ENCODE measurements at places on chromosomes 13 and 19.

- no peak for DNase-seq
These were observed 58.5 kb upstream of the GPR12 start for GRCh38 chr13:26819046-26819445.

DNA sequence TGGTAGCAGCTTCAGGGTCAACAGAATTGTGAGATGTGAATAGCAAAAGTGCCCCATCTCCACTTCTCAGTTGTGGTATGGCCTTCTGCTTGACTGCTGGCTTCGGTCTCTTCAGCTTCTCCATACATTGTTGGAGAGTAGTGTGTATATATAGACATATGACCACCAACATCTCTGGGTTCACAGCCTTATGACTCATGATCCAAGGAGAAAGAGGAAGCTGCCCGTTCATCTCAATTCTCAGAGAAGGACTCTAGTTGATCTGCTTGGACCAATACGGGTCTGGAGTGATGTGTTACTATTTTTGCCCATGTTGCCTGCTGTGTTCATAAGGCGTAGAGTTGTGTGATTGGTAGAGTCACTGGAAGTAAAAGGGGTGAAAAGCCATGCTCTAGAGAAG, 3.6 kb upstream of the COMMD6 start:
- no peak for DNase-seq

DNA sequence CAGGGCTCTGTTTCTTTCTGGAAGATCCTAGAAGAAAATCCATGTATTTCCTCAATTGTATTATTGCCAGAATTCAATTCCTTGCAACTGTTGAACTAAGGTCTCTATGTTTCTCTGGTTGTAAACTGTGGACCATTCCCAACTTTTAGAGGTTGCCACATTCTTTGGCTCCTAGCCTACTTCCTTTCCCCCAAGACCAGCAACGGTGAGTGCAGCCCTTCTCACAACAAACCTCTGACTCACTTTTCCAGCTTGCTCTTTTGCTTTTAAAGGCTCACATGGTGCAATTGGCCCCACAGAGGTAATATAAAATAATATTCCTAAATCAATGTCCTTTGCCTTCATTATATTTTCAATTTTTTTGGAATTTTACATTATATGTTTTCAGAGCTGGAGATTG, 371.3 kb downstream of the SLITRK5 start:
- no peak for DNase-seq

GRCh38 chr13:36918246-36919131, 1.5 kb downstream of the SMAD9 start:
- DNase-seq = peak; percentile 30

- DNase-seq = no peak
These were observed 5.4 kb upstream of the EPN1 start for GRCh38 chr19:55669418-55670279.

DNA sequence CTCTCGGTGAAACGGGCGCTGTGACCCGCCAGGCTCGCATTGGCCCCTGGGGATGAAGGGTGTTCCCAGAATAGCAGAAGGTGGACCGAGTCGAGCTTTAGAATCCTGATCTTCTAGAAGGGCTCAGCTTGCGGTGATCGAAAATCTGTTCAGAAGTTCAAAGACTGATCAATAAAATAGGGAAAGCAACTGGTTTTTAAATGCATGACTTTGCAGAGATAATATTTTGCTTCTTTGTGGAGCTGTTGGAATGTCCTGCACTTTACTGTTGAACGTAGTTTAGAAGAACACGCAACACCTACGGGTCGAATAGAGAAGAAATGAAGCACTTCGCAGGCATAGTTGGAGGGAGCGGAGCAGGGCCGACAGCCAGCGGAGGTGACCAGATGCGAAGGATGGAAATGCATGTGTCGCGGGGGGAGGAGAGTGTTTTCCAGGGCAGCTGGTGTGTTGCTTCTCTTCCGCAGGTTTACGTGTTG, 766 bp downstream of the CEBPG start:
- DNase-seq = peak; percentile 38

DNA sequence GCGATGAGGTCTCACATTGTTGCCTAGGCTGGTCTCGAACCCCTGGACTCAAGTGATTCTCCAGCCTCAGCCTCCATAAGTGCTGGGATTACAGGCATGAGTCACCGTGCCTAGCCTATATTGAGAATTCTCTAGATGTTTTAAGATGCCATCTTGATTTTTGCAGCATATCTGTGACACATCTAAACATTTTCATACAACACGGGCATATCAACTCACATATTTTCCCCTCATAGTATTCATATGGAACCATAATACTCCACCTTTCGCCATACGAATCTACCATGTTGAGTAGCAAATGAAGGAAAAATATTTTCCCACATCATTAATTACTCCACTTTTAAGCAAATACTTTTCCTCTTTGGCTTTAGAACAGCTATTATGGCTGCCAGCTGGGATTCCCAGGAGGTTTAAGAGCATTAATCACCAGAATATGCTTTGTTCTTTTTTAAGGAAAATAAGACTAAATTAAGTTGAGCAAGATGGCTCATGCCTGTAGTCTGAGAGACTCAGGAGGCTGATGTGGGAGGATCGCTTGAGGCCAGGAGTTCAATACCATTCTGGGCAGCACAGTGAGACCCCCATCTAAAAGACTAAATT, 56.9 kb upstream of the GTF2F2 start:
- no peak for DNase-seq

DNA sequence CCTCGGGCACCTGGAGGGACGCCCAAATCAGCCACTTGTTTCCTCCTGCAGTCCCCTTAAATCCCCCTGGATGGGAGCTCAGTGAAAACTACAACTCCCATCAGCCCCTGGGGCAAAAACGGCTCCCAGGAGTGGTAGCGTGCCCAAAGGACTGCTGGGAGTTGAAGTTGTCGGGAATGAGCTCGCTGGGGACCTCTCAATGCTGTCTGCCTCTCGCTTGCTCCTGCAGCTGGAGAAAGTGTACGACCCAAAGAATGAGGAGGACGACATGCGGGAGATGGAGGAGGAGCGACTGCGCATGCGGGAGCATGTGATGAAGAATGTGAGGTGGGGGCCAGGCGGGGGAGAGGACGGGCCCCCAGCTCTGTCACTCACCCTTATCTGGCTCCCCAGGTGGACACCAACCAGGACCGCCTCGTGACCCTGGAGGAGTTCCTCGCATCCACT, 14.7 kb upstream of the DHDH start:
- no peak for DNase-seq

DNA sequence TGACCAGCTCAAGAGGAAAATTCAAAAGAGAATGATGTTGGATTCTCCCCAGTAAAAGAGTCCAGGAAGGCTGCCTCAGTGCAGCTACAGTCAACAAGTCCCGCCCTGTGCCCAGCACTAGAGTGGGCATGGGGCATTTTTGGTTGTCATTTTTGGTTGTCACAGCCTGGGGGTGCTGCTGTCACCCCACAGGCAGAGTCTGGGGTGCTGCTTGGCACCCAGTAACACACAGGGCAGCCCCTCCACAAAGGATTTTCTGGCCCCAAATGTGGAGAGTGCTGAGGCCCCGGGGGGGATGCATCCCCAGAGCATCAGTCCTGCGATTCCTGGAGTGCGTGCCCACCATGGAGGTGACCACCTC, 28.2 kb upstream of the TMEM255B start:
- no peak for DNase-seq

GRCh38 chr13:51000571-51001260, 91.1 kb downstream of the RNASEH2B start:
- DNase-seq = peak; percentile 86

GRCh38 chr13:29281932-29282495, 313.5 kb downstream of the SLC7A1 start:
- DNase-seq = no peak

- no peak for DNase-seq
These were observed 1.8 kb upstream of the DIAPH3 start for GRCh38 chr13:60165391-60166099.

DNA sequence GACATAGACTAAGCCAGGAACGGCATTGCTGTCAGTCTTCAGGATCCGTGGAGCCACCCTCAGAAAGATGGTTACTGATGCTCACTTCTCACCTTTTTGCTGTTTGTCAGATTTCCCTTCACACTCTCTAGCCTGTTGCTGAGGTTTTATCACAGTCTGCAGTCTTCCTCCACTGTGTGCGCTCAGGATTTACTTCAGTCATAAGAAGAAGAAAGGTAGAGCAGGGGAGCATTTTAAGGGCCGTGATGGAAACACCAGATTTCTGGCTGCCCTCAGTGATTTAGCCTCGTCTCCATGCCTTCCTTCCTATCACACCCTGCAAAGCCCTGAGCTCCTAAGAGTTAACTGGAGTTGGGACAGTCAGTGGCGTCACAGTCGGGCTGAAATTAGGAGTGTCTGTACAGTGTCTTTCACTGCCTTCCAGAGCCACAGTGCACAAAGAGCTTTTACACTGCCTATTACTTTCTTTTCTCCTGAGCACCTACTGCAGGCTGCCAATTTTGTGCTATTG, 60.0 kb upstream of the GPR183 start:
- no peak for DNase-seq

GRCh38 chr13:20439261-20439660, 86.4 kb downstream of the CRYL1 start:
- no peak for DNase-seq

DNA sequence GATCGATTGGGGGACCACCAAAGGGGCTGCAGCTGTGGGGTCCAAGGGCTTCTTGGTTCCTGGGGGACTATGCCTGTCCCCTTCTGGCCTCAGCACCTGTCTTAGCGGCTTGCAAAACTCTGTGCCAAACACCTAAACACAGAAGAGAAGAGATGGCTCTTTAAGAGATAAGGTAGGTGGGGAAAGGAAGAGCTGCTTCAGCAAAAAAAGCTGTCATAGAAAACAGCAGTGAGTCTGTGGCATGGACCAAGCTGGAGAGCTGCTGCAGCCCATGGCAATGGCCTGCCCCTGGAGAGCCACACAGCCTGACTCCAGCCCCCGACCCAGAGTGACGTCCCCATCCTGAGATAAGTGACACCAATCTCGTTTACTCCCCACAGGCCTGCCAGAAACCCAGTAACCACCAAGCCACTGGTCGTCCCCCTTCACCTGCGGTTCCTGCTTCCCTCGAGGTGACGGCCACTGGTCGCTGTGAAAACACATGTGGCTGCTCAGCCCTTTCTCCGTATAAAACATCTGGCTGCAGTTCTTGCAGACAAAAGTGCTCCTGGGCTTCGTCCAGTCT, 25.0 kb upstream of the NAPA start:
- no peak for DNase-seq

DNA sequence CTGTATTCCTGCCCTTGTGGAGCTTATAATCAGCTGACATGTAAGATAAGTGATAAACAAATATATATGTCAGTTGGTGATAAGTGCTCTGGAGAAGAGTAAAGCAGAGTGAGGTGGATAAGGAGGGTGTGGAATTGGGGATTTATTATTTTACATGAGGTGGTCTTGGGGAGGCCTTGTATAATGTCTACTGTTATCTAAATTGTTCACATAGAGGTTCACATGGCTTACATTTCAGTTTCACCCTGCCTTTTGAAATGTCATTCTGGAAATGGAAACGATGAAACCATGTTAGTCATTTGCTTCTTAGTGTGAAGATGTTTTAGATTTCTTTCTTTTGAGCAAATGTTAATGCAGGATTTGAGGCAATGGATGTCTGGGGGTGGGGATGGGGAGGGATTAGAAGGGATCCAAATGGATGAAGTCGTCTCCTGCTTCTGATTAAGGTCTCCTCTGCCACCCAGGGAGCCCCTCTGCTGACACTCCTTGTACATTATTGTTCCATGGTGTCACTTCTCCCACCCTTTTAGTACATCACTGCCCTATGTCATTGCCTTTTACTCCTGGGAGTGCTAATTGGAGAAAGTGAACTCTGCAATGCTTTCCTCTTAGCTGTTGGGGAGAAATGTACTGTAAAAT, 14.0 kb downstream of the B3GLCT start:
- no peak for DNase-seq

DNA sequence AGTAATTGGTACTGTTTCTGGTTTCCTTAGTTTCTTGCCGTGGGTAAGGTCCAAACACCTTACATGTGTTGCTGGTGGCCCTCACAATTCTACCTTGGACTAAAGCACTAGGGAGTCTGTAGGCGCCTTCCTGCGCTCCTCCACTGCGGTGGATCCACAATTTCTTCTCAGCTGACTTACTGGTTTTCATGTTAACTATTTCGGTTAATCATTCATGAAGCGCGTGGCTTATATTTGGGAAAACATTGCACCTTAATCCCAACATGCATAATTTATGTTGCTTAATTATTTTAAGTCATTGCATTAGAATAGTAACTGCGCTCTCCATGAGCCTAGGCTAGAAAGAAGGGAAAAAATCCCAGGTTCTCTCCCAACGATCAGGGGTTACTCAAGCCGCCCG, 37.7 kb downstream of the ARHGEF7 start:
- DNase-seq = no peak

- DNase-seq = no peak
These were observed 270.4 kb downstream of the TEX29 start for GRCh38 chr13:111590796-111591195.

GRCh38 chr19:33819880-33820781, 23.5 kb downstream of the KCTD15 start:
- DNase-seq = peak; percentile 4

GRCh38 chr13:33679658-33680012, 138.3 kb upstream of the RFC3 start:
- DNase-seq = no peak

- DNase-seq = no peak
These were observed 24.6 kb downstream of the MPHOSPH8 start for GRCh38 chr13:19657872-19658591.

Data from NCI-H146 (cell line).